ENCODE measurements at places on chromosomes 7 and 10.

DNA sequence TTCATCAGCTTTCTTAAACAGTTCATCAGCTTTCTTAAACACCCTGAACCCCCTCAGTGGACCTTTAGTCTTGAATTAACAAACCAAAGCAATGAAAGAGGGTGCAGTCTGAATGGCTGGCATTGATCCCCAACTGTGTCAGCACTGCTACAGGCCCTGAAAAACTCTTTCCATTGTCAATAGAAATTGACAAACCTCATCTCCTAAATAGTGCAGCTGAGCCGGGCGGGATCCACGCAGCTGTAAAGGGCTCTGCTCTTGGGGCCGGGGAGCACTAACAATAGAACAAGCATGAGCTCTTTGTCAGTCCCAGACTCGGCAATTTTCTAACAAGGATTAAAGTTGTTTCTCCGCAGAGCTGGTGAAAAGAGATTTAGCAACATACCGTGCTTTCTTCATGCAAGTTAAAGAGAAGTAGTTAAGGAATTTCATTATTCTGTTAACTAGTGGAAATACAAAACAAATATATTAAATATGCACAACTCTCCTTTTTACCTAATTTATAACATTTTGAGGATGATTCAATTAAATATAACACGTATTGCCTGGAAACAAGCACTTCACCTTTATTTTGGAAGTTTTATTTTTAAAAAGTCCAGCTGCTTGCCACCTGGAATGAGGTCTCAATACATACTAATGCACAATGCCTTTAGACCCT lies 24.7 kb upstream of the FEZF1 start:
- no peak for DNase-seq

GRCh38 chr10:11042357-11042756 lies 24.7 kb downstream of the CELF2 start:
- DNase-seq = no peak

DNA sequence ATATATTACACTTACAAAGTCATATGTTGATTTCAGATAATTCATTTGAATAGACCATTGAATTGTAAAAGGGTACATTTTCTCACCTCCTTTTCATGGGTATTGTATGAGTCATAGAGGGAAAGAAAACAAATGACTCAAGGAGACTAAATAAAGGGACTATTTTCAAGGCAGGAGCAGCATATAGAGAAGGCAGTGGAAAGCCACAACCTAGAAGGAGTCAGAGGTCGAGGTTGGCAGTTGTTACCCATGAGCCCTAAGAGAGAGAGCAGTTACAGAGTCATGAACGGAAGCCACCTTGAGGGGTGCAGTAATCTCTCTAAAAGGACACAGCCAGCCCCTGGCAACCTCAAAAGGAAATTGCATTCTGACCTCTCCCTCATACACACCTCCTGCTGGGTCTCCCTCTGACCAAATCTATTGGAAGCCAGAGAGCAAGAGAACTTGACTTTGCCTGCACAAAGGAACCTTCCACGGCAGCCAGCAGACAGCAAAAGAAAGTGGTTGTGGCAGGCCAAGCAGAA lies 137.9 kb downstream of the GRM8 start:
- no peak for DNase-seq

DNA sequence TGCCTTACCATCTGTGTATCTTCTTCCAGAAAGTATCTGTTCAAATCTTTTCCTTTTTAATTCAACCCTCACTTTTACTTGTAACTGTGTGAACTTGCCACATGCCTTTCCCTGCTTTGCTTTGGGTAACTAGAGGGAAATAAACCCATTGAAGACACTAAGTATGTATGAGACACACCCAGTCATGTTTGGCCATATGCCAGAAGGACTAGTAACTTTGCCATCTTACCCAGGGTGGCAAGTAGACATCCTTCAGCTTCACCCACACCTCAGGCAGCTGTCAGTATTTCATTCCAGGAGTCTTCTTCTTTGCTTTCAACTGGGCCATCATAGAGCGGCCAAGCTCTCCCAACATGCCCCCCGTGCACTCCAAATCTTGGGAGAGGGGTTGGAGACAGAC lies 323.1 kb downstream of the TNS3 start:
- DNase-seq = no peak

- no peak for DNase-seq
Observed at GRCh38 chr7:116145245-116145852, 65.0 kb upstream of the TES start.

All from GM13976 (cell line).